M059J (cell line): ENCODE measurements at places on chromosomes 11 and 22. TPM values are rescaled to one million over a fixed set of nuclear protein-coding genes. Genes with fewer than 3 reads are reported as not detected.

The P2RX6 gene
- total RNA-seq = 2.1 and 3.6 TPM in 2 replicates

The LRRC10B gene
- 0.64 and 2.4 TPM in 2 replicates for total RNA-seq

The HTR3B gene
- not detected in 2 replicates for total RNA-seq

The ARHGAP20 gene
- 1.1 and 1.4 TPM in 2 replicates for total RNA-seq

- peak; percentile 12 for DNase-seq
These were observed 112.0 kb upstream of the PDGFD start for GRCh38 chr11:104275992-104276391.

- DNase-seq = no peak
These were observed 7.1 kb downstream of the DDB1 start for GRCh38 chr11:61325649-61326414.

- no peak for DNase-seq
These were observed 40.7 kb downstream of the SFI1 start for GRCh38 chr22:31537019-31537535.

- DNase-seq = peak; percentile 49
These were observed 205.8 kb downstream of the NAV2 start for GRCh38 chr11:19918302-19919049.

GRCh38 chr11:8832571-8833260 lies 78.3 kb upstream of the AKIP1 start:
- DNase-seq = peak; percentile 93

DNA sequence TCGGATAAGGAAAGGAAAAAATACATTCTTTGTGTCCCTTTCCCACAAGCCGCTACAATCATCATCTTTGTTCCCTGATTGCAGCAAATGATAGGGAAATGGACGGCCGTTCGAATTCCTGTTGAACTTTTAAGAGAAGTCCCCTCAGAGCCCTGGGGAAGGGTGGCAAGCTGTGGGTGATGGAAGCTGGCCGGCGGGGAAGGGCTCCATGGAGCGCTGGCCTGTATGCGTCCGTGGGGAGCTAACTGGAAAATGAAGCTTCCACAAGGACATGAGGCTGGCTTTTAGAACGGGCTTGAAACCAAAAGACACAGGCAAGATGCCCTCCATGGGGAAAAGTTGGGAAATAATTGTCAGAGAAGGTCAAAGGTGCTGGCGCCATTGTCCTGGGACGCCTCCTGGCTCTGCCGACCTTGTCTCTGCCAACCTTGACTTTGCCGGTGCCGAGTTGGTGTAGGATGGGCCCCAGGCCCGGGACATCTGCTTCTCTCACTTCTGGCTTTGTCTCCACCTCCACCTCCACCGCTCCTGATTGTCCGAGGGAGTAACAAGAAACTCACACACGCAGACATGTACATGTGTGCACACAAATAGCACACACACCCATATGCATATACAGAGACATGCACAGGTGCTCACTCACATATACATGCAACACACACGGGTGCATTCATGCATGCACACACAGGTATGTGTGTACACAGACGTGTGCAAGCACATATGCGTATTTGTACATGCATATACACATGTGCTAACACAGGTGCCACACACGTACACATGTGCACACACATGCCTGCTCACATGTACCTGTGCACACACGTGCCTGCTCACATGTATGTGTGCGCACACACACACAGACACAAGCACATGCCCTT lies 14.5 kb upstream of the PPARA start:
- no peak for DNase-seq

- DNase-seq = no peak
These were observed 16.8 kb upstream of the ACCSL start for GRCh38 chr11:44030996-44031395.

GRCh38 chr11:44573333-44573732 lies 7.9 kb downstream of the CD82 start:
- DNase-seq = peak; percentile 48

DNA sequence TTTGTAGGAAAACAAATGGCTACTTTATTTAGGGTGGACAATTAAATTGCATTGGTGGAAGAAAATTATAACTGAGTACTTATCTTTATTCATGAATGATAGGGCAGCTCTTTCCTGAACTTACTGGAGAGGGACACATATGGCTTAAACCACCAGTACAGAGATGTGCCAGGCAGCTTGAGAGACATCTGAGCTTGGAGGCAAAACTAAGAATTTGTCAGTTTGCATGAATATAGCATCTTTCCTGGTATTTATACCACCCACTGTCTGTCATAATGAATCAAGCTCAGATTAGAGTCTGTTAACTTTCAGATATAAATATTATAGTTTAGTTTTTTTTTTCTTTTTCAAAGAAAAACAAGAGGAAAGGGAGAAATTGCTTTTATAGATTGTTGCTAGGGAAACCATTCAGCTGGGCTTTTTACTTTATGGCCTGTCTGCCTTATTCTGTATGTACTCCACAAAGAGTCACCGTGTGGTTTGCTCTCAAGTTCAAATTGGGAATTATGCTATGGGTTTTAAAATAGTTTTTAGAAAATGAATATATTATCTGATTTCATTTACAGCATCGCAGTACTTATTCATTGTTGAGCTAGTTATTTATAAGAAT lies 477.0 kb upstream of the CHORDC1 start:
- no peak for DNase-seq
